ENCODE measurements at places on chromosomes 6 and 20.

DNA sequence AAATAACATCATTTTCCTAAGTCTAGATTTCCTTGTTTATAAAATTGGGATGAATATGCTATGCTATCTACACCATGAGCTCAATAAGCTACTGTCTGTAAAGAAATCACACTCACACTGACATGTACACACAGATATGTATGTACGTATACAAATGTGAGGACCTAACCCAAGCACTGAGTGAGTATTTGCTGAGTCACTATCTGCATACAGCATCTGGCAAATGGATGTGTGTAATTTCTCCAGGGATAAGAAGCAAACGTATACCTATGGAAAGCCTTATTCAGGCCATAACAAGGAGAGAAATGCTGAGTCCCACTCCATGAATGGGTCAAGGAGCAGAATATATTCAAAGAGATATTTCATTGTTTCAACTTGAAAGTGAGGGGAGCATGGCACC, 153.9 kb downstream of the LPA start:
- DNase-seq: no peak

DNA sequence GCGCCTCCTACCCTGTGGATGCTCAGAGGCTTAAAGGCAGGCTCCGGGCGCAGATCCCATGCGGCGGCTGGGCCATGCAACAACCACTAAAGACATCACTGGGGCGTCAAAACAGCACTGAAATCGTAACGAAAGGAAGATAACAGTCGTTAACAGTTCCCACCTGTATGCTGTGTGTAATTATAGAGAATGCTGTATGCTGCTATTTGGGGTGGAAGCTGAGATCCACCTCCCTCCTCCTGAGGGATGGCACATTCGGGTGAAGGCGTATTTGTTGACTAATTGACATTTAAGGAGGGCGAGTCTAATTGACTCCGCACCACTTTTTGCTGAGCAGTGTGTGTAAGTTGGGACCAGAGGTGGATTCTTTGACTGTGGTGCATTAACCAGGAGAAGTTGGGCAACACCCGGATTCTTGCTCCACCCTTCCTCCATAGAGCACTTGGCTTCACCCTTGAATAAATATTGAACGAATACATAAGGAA, 687 bp downstream of the SLC35A1 start:
- no peak for DNase-seq

GRCh38 chr6:129871221-129871620, 10.1 kb upstream of the TMEM244 start:
- DNase-seq: no peak

- no peak for DNase-seq
Measured at GRCh38 chr6:158399040-158399700, 86.9 kb downstream of the TULP4 start.

DNA sequence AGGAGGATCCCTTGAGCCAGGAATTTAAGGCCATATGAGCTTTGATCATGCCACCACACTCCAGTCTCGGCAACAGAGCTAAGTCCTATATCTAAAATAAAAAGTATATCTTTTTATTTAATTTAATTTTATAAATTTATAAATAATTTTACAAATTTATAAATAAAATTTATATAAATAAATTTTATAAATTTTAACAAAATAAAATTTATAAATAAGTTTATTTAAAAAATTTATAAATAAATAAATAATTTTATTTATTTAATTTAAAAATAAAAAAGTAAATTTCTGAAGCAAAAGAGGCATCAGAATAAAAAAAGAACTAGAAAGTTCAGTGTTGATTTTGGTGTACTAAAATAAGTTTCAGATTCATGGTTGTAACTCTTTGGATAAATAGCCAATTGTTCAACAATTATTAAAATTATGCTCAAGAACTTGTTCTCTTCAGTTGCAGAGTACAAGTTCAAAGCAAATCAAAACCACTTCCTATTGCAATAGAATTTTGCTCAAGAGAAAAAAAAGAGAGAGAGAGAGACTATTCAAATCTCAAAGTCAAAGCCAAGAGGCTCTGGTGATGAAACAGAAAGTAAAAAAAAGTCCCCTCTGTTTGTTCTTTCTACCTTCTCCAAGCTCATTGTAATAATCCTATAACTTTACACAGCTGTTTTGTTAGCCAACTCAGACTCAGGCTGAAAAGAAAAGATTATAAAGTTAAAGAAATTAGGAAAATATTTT, 547.5 kb upstream of the ADGRB3 start:
- DNase-seq: no peak

GRCh38 chr6:104401926-104402325, 457.8 kb downstream of the HACE1 start:
- DNase-seq: no peak

DNA sequence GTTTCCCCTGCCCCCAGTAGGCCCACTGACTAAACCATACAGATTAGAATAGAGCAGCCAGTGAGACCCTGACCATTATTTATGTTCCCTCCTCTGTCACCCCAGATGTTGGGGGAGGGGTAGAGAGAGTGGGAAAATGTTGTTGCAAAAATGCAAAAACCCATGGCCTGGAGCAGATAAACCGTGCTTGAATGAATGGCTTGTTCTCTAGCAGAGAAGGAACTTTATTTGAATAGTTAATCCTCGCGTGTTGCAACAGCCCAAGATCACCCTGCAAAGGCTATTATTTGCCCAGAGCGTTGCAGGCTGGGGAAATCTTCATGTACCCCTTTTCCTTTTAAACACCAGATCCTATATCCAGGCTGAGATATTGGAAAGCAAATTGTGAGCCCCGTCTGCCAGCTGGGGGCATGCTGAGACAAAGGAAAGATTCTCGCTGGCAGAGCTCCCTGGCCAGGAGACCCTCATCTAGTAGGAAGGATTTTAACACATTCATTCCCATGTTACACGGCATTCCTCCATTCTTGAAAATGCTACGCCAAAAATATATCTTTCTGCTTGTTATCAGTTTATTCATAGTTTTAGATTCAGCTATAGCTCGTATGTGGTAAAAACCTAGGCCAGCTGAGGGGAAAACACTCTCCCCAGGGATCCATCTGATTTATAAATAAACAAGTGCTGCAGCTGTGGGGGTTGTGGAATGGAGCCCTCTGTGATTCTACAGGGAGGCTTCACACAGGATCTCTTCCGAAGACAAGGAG, 53.0 kb downstream of the LINC00237 start:
- no peak for DNase-seq

DNA sequence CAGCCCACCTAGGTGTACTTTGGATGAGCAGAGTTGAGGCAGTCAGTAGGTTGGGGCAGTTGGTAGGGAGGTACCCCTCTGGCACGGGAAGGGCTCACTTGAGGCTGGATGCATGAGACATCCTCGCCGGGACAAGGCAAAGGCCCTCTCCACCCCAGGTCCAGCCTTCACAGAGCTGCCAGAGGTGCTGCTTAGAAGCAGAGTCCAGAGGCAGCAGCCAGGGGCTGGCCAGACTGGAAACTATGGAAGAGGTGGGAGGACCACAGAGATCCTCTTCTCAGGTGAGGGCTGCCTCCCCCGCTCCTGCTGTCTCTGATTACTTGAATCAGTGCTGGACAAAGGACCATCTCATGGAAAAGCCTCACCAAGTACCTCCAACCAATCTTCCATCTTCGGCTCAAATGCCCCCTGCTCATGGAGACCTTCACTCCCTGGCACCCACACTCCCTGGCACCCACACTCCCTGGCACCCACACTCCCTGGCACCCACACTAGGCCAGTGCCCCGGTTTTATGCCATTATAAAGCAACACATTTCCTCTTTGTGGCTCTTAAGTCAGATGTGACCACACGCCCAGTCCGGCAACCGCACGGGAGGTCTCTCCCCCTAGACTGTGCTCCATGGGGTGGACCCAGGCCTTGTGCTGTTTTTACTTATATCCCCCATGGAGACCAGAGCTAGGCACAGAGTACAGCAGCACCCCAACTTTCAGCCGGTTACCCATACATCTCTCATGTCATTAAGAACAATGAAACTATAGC, 100.1 kb downstream of the YTHDF1 start:
- no peak for DNase-seq

DNA sequence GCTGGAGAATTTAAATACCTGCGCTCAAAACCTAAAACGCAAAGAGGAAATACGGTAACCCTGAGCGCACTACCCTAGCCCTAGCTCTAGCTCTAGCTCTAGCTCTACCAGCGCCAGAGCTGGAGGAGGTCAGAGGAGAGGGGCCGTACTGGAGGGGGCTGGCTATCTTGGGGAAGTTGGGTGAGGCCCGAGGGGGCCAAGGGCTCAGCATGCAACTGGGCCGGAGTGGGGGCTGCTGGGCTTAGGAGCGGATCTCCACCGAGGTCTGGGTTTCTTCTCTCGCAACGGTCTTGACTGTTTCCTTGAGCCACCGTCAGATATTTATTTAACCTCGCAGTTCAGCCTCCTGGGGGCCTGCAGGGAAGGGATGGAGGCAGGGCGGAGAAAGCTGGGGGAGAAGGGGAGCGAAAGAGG, 91.0 kb downstream of the NCR2 start:
- DNase-seq: no peak

- DNase-seq: no peak
Measured at GRCh38 chr20:43461894-43462659, 4.4 kb downstream of the SRSF6 start.

DNA sequence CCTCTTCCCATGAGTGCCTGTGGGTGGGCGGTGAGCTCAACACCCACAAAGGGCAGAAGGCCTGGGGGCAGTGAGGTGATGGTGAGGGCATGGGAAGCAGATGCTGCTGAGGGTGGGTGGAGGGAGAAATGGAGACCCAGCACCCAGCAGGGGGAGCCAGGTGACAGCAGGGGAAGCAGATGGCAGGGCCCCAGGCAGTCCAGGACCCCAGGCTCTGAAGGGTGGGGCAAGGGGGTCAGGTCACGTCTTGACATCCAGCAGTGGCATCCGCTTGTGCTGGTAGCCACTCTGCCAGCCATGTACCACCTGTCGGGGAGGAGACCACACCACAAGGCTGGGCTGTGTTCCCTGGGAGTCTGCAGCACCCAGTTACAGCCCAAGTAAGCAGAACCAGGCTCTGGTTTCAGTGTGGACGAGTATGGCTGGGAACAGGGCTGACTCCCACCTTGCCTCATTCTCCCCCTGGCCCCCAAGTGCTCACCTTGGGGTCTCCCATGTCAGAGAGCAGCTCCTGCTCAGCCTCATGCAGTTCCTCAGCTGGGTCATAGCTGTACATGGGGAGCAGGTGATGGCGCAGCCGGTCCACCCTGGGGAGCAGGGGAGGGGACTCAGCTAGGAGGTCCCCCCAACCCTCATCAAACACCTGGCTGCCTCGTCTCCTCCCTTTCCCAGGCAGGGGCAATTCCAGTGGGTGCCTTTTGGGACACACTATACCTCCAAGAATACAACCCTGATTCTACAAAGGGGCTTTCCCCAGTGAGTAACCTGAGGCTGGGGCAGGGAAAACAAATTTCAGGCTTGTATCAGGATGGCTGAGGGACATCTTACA, 2.0 kb downstream of the SMIM29 start:
- no peak for DNase-seq

- DNase-seq: no peak
Measured at GRCh38 chr20:12241065-12241464, 323.4 kb downstream of the BTBD3 start.

DNA sequence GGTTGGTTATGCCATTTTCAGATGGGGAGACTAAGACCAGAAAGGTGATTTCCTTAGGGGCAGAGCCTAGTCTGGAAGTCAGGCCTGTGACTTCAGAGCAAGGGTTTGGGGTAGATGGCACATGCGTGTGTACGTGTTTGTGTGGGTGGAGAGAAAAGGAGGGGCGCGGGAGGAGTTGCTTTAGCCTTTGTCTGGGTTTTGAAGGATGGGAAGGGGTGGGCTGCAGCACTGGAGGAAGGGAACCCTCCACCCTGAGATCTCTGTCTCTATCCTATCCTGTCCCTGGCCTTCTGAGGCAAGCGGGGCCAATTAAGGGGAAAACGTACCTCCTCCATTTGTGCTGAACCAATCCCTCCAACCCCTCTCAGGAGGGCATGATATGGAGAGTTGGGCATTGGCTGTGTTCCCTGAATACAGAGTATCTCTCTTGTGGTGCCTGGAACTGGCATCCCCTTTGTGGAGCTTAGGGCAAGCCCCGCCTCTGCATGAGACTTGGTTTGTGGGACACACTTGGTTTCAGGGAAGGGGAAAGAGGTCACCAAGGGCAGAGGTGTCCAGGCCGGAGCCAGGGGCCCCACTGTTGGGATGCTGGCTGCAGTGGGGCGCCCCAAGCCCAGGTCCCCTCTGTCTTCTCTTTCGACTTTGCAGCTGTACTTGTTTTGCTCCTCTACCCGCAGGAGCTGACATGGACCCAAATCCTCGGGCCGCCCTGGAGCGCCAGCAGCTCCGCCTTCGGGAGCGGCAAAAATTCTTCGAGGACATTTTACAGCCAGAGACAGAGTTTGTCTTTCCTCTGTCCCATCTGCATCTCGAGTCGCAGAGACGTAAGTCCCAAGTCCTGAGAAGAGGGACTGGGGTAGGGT, at the start of gene DBNDD2:
Gene DBNDD2 (plus strand): TSS at position 507 of the 863 bp plus-strand sequence. CDS start 179 bp downstream, at position 686.
- DNase-seq: no peak

GRCh38 chr6:136324686-136325380, 35.2 kb upstream of the BCLAF1 start:
- DNase-seq: no peak

DNA sequence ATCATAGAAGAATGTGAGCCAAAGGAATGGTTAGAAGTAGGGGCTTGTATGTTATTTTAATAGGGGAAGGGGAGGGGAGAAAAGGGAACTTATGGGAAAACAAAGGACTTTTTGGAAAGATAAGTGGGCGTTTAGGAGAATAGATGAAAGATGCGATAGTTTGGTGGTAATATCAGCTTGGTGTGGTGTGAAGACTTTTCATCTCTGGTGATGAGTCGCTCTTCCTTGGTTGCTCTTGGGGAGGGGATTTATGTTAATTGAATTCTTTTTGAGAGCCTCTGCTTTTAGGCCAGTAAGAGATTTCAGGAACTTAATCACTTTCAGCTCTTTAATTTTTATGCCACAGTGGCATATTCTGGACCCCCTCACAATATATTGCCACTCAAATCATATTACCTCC, 10.8 kb downstream of the HECA start:
- no peak for DNase-seq

GRCh38 chr6:158039571-158040050, 57.9 kb downstream of the SYNJ2 start:
- no peak for DNase-seq

Measured in stimulated activated CD8-positive, alpha-beta memory T cell treated with anti-CD3 and anti-CD28 coated beads, Interleukin-15, amount 100 ng/mL, for 24 hours (primary cell).